Cerebellar nuclear complex (tissue), 1 donor: ENCODE measurements at places on chromosomes 2 and 18.

- no peak for DNase-seq
Measured at GRCh38 chr2:46006473-46007025, 290.7 kb upstream of the EPAS1 start.

- no peak for DNase-seq
Measured at GRCh38 chr2:122105877-122106206, 350.4 kb downstream of the TSN start.

DNA sequence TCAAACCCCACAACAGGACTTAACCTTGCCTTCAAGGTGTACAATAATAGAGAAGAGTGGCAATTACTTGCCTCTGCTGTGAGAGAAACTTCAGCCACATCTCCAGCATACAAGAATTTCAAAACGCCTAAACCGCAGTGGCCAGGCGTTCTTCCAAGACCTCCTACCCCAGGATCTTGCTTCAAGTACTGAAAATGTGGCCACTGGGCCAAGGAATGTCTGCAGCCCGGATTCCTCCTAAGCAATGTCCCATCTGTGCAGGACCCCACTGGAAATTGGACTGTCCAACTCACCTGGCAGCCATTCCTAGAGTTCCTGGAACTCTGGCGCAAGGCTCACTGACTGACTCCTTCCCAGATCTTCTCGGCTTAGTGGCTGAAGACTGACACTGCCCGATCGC lies 2.8 kb upstream of the CYB5A start:
- DNase-seq, result no peak

DNA sequence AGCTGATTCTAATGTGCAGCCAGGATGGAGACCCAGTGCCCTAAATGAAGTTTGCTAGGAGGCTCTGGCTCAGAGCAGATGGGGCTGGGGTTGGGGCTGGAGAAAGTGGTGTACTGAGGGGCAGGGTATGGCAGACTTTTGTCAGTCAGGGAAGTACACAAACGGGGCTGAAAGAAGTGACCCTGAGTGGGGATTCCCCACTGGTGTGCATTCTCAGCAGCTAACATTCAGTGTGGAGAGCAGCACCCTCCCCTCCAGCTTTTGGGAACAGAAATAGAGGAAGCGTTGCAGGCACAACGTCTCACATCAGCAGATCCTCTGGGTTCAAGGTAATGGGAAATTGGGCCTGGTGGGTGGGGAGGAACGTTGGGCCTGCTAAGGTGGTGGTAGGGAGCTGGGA lies 89.1 kb upstream of the GCFC2 start:
- DNase-seq, result no peak
